Osteoblast (primary cell): ENCODE measurements at places on chromosomes 7 and 10. TPM values are rescaled to one million over a fixed set of nuclear protein-coding genes. Genes with fewer than 3 reads are reported as not detected.
A peak's percentile ranks its signal among the peaks of the same experiment; 100 is the strongest.

- DNase-seq, result peak; percentile 65
Observed at GRCh38 chr7:155793720-155794119, 18.5 kb downstream of the SHH start.

Gene WDR86
- 8.5 and 15.6 TPM in 2 replicates for total RNA-seq

DNA sequence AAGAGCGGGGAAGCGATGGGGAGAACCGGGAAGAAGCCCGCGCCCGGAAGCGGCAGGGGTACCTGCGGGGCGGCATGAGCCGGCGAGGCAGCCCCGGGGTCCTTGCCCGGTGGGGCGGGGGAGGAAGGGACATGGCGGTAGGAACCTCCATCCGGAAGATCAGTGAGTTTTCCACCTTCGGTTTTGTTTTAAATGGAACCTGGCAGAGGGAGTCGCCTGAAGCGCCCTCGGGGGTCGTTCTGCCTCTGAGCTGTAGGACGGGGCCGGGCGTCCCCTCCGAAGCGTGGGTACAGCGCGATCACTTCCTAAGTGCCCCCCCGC, 471 bp downstream of the PFKP start:
- peak; percentile 89 for DNase-seq

DNA sequence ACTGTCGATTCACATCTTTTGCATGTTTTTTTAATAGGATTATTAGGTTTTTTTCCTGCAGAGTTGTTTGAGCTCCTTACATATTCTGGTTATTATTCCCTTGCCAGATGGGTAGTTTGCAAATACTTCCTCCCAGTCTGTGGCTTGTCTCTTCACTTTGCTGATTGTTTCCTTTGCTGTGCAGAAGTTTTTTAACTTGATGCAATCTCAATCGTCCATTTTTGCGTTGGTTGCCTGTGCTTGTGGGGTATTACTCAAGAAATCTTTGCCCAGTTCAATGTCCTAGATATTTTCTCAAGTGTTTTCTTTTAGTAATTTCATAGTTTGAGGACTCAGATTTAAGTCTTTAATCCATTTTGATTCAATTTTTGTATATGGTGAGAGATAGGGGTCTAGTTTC, 95.4 kb downstream of the TBXAS1 start:
- no peak for DNase-seq

DNA sequence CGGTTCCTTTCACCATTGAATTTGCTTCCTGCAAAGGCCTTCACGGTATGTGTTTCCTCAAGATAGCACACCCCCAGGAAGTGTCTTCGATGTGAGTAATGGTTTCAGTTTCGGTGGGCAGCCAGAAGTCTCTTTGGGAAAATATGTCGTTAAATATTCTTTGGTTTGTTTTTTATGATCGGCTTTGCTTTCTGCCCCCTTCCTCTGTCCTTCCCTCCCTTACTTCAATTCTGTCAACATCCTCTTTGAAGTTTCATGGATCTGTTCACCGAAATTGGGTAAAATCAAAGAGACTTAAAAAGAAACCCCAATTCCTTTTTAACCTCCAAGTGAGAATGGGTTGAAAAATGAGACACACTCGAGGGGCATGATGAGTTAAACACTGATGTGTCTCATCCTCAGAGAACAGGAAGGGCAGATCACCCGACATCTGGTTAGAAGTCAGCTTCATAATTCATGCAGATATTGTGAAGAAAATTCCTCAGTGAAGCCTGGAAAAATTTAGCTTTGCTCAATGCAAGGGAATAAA, 170.8 kb upstream of the HABP2 start:
- DNase-seq, result peak; percentile 56

Gene ACBD7
- 0.72 and 0.88 TPM in 2 replicates for total RNA-seq

GRCh38 chr7:47386273-47386835, 195.6 kb downstream of the TNS3 start:
- no peak for DNase-seq

- DNase-seq, result no peak
Observed at GRCh38 chr7:82194016-82194643, 249.4 kb downstream of the CACNA2D1 start.

Gene COL17A1
- total RNA-seq, result under 0.01 TPM in 2 replicates

GRCh38 chr10:131049016-131049415, 262.5 kb downstream of the TCERG1L start:
- DNase-seq, result no peak

DNA sequence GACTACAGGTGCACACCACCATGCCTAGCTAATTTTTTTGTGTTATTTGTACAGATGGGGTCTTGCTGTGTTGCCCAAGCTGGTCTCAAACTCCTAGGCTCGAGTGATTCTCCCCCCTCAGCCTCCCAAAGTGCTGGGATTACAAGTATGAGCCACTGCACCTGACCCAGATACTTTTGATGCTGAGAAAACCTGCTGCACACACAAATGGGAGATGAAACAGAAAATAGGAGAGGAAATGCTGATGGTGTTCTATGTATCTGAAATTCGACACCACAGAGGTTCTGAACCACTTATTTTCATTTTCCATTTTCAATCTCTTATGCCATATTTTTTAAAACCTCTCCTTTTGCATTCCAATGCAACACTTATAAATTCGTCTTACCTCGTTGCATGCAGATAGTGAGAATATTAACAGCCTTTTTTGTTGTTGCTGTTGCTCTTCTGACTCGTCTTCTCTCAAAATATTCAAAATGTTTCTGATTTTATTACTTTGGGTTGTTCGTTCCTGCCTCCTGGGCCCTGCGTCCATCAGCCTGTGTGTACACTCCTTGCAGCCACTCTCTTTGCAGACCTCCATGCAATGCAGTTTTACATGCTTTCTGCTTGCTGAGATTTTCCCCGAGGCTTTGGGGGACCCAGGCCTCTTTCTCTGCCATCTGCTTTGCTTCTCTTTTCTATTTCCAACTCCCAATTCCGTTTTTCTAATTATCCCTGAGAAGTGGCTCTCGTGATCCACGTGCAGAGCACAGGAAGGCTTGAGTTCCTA, 556.1 kb downstream of the GALNT17 start:
- DNase-seq, result no peak
